ENCODE measurements at places on chromosomes 7 and 10.
A peak's percentile ranks its signal among the peaks of the same experiment; 100 is the strongest.

GRCh38 chr10:605632-606325 lies 83.7 kb downstream of the DIP2C start:
- DNase-seq: no peak

DNA sequence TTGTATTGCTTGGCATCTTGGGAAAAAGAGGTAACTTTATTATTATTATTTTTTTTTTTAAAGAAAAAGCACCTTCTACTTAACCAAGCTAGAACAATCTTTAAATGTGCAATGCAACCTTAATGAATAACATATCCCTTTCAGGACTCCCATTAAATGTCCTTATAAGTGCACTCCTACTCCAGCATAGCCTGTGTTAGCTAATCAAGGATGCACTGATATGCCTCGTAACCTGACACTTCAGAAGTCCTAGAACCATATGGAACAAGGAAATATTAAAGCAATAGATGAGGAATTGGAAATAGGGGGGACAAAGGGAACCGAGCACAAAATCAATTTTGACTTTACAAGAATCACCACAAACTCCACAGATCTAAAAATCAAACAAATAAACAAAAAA lies 522.4 kb downstream of the PARD3 start:
- no peak for DNase-seq

DNA sequence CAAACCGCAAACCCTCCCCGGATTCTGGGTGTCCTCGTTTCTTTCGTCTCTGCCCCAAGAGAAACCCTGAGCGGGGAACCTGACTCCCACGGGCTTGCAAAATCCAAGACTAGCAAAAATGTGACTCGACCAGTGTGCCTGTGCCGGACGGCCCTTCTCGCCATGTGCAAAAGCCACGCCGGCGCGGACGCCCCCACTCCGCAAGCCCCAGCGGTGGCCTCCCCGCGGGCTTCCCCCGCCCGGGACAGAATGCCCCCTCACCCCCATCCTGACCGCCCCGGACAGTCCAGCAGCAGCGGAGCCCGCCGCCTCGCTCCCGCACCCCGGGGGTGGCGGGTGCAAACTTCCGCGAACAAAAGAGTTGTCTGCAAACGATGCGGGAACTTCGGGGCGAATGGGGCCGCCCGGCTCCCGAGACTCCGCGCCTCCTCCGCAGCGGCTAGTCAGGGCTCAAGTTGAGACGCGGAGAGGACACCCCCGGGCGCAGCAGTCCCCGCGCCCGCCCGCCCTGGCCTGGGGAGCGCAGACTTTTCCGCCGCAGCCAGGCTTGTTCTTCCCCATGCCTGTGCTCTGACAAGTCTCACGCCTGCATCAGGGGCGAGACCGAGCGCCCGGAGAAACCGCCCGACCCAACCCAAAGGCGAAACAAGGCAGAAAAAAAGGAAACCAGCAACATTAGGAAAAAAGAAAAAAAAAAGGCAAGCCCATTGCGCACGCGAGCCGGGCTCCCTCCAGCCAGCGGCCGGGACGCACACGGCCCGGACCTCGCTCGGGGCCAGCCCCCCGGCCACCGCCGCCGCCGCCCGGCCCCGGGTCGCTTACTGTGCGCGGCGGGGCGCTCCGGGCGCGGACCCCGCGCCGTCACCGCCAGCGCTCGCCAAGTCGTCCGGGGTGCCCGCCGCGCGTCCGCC lies 732 bp downstream of the FAM53B start:
- DNase-seq: no peak

- DNase-seq: no peak
Observed at GRCh38 chr10:123140164-123140982, 4.6 kb downstream of the HMX3 start.

DNA sequence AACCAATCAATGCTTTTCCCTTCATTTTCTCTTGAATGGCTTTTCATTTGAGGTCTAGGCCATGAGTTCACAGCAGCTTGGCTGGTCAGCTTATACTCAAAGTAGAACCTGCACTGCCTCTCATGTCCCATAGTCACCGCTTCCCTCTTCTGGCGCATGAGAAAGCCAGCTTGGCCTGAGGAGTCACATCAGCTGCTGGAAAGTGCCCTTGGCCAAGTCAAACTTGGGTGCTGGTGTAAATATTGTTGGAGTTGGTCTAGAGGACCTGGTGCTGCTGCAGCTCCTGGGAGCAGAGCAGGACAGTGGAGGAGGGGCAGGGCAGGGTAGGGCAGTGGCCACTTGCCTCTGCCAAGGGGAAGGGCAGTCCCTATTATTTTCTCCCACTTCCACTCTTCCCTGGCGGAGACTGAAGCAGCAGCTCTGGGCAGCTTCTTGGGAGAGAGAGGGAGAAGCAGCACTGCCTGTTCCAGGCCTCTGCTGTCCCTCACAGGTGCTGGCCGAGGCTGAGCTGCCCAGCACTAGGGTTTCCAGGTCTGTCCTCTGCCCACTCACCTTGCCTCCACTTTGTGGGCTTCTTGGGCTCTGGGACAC lies 12.8 kb downstream of the UBE2D4 start:
- DNase-seq: no peak

DNA sequence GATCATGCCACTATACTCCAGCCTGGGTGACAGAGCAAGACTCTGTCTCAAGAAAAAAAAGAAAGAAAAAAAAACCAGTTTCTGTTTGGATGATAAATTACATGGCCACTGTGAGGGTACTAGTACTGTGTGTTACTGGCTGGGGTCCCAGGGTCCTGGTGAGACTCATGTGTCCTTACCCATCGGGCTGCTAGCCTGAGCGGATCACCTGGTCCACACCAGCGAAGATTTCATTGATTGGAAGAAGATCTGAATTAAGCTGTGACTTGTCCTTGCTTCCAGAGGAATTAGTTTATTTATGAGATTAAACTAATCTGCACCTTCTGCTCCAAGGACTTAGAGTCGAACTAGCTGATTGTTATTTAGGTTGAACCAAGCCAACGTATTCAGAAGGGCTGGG lies 40.0 kb upstream of the BAMBI start:
- no peak for DNase-seq

- DNase-seq: no peak
Observed at GRCh38 chr7:75842836-75843446, 29.3 kb upstream of the CCL24 start.

- no peak for DNase-seq
Observed at GRCh38 chr7:151550656-151551286, 31.1 kb upstream of the RHEB start.

DNA sequence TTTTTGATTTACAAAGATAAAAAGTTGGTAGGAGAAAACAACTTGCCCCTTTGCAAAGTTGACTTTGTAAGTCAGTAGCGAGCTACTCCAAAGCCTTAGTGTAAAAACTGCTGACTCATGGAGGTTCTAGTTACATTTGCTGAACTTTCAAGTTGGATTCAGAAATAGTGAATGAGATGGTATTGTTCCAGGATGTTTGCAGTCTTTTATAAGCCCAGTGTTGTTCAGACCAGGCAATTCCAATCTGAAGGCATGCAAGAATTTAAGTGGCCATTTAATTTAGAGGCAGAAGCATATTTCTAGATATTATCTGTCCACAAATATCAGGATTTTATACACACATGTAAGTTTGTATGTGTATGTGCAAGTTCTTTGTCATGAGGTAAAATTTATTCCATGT lies 21.6 kb downstream of the TES start:
- no peak for DNase-seq

DNA sequence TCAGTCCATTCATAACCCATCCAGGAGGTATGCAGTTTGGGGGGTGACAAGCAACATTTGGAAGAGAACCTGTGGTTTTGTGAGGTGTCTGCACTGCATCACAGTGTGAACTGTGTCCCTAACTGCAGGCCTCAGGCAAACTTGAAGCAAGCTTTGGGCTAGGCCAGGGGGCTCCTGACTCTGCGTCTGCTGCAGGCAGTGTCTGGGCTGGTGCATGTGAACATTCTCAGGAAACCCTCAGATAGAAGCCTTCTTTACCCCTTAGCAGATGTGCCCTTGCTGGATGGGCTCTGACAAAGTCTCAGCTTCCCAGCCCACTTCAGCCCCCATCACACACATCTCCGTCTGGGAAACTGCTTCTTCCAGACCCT lies 61.0 kb downstream of the VIPR2 start:
- DNase-seq: peak; percentile 30

- DNase-seq: peak; percentile 54
Observed at GRCh38 chr7:101017064-101017777, 2.7 kb upstream of the MUC17 start.

DNA sequence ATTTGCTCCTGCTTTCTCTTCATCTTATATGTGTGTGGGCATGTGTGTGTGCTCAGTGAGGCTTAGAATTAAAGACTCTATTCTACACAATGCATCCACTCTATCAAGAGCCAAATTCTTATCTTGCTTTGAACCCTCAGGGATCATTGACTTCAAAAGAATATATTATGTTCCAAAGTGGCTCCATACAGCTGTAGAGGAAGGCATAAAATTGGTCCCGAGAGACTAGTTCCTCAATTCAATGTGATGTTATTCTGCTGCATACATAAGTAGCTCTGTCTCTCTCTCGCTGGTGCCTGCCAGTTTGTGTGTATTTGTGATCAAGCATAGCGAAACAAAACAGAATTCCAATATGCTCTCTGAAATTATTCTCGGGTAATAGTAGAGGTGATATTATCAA lies 997.9 kb upstream of the POT1 start:
- DNase-seq: no peak

DNA sequence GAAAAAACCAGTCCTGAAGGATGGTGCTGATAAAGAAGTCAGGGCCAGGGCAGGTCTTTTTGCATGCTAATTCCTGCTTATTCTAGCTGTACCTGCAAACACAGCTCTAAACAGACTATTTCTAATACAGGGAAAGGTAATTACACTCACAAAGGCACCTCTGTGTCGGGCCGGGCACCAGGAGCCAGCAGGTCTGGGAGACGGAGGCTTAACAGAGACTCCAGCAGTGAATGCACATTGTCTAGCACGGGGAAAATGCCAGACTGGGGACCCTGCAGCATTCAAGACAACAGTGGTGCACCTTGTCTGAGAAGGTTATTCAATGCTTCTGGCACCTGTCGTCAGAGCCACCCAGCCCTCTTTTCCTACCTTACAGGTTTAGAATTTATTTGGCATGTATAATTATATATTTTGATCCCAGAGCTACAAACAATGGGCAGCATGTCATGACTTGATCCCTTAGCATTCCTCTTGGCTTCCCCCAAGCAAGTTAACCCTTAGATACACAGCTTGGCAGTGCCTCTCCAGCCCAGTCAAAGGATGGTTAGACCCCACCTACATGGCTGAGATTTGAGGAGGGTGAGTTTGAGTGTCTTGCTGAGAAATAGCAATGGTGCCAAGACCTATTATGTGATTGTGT lies 185.2 kb downstream of the SLC25A13 start:
- DNase-seq: no peak

DNA sequence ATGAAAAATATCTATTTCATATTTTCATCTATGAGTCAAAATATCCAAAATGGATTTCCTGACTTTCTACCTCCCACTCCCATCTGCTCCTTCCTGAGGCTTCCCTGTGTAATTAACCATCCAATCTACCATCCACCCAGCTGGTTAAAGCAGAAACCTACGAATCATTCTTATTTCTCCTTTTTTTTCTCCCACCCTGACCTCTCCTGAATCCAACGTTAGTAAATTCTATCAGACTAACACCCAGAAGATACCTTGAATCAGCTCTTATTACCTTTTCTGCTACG lies 3.7 kb upstream of the LIPF start:
- no peak for DNase-seq

DNA sequence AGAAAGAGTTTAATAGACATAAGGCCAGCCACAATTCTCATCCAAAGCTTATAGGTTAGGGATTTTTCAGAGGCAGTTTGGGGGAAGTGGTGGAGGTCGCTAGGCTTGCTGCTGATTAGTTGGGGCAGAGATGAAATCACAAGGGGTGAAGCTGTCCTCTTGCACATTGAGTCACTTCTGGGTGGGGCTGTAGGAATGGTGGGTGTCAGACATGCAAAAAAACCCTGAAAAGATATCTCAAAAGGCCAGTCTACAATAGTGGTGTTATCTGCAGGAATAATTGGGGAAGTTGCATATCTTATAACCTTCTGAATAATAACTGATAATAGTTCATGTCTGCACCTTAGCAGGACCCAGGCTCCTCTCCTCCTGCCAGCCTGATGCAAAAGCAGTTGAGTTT lies 2.1 kb downstream of the FAM24B start:
- no peak for DNase-seq

DNA sequence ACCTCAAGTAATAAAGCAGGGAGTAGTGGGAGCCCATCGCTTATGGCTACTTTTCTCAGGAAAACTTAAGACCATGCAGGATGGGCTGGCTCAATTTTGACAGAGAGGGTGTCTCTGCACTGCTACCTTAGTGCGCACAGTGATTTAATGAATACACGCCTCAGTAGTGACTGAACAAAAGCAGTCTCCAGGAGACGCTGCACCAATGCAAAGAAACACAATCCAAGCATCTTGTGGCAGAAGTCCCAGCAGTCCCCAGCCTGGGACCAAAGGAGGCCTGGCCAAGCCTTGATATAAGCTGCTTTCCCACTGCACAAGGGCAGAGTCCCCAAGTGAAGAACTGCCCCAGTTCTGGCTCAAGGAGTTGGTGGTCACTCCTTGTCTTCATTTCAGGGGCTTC lies 368.9 kb downstream of the KCNMA1 start:
- no peak for DNase-seq

DNA sequence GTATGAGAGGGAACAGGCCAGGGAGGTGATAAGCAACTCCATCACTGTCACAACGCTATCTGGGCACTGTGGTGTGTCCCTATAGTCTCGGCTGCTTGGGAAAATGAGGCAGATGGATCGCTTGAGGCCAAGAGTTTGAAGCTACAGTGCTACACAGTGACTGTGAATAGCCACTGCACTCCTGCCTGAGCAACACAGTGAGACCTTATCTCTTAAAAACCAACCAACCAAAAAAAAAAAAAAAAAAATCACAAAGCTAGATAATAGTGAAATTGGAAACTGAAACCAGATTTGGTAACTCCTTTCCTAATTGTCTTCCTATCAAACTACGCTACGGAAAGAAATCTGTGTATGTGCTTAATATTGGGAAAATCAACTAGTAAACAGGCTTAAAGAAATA lies 14.1 kb downstream of the MICU1 start:
- DNase-seq: no peak

DNA sequence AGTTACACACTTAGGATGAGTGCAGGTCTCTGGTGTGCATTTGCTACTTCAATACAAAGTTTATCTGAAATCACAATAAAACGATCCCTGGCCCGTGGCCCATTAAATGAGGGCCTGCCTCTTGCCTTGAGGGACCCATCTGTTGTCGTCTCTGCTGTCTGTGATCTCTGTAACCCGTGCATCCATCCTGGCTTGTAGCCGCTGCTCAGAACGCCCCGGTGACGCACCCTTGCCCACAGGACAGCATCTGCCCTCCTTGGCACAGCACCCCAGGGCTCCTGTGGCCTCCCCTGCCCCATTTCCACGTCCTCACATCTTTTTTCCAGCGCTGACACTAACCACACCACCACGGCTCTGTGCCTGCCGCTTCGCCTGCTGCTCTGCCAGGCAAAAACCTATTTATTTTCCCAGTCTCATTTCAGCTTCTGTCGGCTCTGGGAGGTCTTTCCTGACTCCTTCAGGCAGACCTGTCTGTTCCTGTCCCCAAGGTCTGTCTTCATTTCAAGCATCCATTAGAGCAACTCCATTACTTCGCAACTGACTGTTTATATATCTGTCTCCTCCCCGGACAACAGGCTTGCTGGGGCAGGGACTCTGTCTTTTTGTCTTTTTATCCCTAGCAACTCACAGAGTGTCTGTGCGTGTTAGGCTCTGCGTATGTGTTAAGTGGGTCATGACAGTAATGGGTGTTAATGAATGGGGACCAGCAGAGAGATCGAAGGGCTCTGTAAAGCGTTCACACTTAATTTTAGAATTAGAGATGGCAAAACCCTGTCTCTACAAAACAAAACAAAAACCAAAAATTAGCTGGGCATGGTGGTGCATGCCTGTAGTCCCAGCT lies 16.4 kb downstream of the CARD11 start:
- no peak for DNase-seq

Measured in mesothelial cell of epicardium (in vitro differentiated cells).